ENCODE measurements at places on chromosomes 6 and 20.

DNA sequence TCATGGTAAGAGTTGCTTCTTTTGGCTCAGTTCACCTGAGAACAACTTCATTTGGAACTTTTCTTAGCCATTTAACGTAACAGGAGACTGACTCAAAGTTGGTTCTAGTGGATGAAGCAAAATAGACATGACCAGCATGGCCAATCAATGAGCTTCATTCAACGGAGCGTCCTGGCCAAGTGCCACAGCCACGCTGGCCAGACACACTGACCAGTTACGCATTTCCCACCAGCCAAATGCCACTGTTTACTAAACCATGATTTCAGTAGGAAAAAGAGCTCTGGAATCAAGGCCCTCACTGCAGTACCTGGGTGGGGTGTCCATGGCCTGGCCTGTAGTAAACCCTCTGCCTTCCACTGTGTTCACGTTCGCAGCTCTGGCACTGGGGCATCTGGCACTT lies 80.4 kb downstream of the POPDC3 start:
- DNase-seq = no peak

- DNase-seq = no peak
Observed at GRCh38 chr20:25745738-25746137, 49.1 kb upstream of the ZNF337 start.

DNA sequence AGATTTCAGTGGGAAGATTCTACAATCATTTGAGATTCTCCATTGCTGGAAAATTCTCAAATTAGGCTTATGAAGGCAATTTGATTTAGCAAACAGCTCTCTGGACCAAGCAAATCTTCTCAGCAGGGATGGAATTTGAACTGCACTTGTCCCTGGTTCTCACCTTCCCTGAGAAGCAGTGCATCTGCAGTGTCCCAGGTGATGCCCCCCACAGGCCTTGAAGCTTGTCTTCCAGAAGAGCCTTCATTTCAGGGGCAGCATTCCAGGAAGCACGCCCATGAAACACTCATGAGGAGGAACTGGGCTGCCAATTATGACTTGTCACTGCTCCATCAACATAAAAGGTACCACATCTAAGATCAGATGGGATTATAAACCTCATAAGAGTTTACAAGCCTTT lies 82.8 kb upstream of the HDAC2 start:
- no peak for DNase-seq

- no peak for DNase-seq
Observed at GRCh38 chr6:46610862-46611553, 41.6 kb downstream of the CYP39A1 start.

- no peak for DNase-seq
Observed at GRCh38 chr6:54646069-54646950, 200.3 kb upstream of the FAM83B start.

DNA sequence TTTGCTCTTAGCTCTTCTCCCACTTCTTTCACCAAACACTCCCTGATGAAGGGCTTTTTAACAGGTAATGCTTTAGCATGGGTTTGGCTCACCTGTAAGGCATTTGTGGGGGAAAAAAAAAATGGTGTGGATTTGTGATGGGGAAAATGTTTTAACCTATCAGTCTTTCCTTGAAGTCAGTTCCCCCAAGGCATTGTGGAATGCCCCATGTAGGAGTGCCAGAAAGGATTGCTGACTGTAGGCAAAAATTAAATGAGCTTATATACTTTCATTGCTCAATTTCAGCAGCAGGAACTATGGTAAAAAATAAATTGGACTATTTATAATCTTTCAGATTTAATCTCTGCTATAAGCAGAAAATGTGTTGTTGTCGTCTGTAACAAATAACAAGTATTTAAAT lies 10.6 kb upstream of the SASH1 start:
- no peak for DNase-seq

- no peak for DNase-seq
Observed at GRCh38 chr6:382883-383810, 8.4 kb upstream of the IRF4 start.

DNA sequence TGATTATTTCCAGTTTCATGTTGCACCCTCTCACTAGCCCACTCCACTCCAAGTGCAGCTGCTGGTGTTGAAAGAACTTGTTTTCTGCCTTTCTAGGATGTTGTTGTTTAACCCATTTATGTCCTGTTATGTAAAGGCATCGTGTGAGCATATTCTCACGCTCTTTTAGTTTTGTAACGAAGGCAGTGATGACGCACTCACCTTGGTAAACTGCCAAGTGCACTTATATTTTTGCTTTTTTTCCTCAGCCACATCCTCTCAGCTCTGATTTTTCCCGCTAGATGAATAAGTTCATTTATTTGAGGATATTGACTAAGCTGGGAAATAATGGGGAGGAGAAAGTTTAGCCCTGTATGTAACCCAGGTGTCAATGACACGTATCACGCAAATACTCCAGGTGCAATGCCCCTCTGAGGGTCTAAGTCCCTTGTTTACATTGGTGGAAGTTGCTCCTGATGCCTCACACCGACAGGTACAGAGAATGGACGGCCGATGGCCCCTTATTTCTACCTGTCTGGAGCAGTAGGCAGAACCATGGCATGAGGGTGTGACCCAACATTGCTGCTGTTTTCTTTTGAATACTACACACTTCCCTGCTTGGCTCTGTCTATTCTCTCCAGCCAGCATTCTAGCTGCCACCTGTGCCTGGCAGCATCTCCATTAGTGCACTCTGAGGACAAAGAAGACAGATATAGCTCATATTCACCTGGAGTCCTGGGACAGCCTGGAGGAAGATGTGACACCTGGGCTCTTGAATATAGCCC lies 132.7 kb upstream of the SLC24A3 start:
- DNase-seq = no peak

DNA sequence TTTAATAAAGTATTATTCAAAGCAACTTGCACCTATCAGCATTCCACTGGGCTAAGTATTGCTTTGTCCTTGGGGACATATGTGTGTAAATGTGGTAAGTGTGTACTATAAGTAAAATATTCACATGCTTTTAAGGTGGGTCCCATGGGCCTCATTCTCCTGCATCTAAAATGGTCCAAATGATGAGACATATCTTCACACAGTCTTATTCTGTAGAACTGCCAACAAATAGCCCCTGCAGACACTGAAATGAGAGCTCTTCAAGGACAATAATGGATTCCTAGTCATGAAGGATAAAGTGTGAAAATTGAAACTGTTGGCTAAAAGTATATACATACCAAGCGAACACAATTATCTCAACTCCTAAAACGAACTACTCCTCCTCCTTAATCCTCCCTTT lies 81.8 kb downstream of the SMLR1 start:
- DNase-seq = no peak

DNA sequence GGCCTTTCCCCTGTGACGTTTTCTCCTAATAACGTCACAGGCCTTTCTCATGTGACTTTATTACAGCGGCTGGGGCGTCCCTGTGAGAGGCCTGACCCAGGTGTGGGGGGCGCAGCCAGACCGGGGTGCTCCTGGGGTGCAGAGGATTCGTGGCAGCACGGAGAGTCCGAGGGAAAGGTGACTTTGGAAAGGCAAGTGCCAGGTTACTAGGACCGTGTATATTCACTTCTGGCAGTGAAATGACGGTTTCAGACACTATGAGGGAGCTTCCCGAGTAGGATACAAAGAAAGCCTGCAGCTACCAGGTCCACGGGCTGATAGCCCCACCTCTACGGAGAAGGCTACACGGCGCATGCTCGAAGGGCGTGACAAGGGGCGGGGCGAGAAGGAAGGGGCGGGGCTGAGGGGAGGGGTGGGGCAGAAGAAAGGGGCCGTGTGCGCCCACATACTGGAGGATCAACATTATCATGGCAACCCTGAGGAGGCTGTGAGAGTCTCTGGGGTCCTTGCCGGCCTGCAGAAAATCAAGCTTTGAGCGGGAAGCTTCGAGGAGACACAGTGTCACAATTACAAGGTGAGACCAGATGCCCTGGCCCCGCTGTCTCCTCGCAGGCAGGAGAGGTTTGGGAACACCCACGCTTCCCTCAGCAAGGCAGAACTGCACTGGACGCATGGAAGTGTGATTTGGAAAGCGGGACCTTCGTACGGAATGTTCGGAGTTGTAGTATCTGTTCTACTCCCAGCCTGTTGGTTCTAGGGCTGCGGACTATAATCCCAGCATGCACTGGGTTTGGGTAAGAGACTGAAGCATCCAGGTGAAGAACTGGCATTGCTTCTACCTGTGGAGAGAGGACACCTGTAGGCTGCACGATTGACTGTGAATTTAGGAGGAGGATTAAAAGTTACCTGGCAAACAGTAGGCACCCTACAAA lies 54.4 kb upstream of the ZNF337 start:
- no peak for DNase-seq

DNA sequence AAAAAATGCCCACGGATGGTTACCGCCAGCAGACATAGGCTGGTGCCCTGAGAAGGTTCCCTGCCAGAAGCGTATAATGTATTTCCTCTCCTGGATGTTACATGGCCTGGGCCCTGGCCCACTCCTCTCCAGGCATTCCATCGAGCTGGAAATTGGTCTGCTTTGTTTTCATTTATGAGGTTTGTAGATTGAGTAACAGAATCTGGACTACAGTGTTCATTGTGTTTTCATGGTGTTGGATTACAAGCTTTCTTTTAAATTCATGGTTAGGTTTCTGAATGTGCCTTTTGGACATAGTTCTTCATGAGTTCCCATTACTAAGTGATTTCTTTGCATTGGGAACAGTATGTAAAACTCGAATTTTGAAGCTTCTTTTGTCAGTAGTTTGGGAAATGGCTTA lies 6.4 kb downstream of the TIAM2 start:
- DNase-seq = no peak

DNA sequence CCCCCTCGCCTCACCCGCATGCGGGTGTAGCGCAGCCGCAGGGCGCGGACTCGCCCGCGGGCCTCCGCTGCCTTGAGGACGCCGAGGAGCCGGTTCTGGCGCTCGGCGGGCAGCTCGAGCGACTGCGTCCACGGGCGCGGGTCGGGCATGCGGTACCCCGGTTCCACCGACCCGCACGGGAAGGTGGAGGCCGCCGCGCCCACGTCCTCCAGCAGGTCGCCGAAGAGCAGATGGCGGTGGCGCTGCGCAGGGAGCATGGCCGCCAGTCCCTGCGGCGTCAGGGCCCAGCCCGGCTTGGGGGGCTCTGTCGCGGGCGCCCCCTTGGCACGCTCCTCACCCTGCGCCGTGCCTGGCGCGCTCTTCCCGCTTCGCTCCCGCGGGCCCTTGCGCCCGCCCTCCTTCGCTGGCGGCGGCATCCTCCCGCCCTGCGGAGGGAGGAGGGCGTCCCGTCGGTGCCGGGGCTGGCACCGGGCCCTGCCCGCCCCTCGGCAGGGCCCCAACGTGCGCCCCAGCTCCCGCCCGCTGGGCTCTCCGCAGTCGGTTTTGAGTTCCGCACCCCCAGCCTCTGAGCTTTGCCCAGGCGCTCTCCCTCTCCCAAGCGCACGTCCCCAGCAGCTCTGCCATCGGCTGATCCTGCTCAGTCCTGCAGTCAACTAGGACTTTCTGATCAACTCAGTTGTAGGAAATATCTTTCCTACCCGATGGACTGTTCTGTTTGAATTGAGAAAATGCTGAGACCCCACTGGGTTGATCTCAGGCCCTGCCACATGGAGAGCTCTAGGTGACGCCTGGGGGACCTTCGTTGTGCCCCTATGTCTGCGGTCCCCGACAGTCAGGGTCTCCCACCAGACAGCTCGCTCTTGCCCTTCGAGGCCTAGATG lies at the start of gene LKAAEAR1:
Gene LKAAEAR1 (minus strand): TSS at position 595 of the 881 bp plus-strand sequence. CDS start 179 bp downstream, at position 416.
- DNase-seq = no peak

DNA sequence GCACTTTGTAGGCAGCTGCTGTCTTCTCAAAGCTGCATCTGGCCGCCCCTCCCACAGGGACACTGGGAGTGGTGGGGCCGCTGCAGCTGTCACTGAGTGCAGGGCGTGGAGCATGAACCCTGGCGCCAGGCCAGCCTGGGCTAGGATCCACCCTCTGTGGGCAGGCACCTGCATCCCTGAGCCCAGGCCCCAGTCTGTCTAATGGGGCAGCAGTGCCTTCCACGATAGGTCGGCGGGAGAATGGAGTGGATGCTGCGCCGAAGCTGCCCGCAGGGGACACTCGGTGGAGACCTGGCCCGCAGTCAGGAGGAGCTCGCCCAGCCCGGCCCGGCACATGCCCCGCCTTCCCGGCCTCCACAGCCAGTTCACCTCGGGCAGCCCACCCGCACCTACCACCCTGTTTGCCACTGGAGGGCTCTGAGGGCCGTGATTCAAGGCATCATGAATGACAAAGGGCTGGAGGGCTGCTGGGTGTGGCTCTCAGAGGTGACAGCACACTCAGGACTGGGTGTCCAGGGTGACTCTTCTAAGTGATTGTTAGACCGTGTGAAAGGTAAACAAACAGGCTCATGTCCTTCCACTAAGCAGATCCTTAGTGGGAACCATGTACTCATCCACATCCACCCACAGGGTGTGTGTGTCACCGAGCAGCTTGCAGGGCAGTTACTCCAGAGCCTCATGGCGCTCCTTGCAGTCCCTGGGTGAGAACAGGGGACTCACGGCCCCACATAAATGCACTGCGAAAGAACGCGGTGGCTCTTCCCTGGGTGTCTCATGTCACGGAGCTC lies 133.9 kb downstream of the AGPAT4 start:
- no peak for DNase-seq

GRCh38 chr6:158848490-158848895 lies 29.3 kb upstream of the EZR start:
- DNase-seq = no peak

DNA sequence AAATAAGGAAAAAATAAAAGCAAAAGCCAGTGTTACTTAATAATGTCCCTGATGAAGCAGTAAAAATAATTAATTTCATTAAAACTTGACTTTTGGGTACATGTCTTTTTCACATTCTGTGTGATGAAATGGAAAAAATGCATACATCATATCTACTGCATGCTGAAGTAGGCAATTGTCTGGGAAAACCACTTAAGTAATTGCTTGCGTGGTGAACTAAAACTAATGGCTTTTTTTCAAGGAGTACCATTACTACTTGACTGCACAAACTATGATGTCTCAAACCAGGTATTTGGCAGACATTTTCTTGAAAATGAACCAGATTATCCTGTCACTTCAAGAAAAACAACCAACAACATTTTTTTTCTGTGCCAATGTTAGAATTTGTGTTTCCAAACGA lies 91.3 kb upstream of the AKIRIN2 start:
- DNase-seq = no peak

- no peak for DNase-seq
Observed at GRCh38 chr6:75171986-75172385, 33.9 kb downstream of the COL12A1 start.

DNA sequence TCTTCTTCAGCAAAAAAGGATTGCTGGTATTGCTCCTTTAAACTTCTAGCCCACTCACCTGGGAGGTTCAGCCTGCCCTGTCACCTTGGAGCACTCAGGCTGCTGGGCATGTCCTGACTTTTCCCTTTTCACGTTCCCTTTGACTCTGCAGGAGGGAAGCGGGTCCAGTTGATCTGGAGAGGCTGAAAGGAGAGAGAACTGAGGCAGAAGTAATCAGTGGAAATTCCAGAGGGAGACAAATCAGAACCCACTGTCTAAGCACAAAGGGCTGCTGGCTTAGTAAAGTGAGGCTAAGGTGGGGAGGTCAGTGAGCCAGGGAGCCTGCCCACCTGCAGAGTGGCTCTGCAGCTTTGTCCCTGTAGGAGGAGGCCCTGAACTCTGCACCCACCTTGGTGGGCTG lies 9.7 kb upstream of the SYNDIG1 start:
- no peak for DNase-seq

GRCh38 chr20:46838011-46838410 lies 56.6 kb upstream of the EYA2 start:
- DNase-seq = no peak

- DNase-seq = no peak
Observed at GRCh38 chr6:108009894-108010293, 51.9 kb upstream of the SEC63 start.
